Uterus (tissue), 4 donors: ENCODE measurements at places on chromosomes 4 and X. TPM values are rescaled to one million over a fixed set of nuclear protein-coding genes. Genes with fewer than 3 reads are reported as not detected.

The GPM6B gene
- 44.1 TPM for total RNA-seq

GRCh38 chr4:95059663-95060062 lies 301.9 kb downstream of the BMPR1B start:
- DNase-seq = no peak

GRCh38 chr4:108544481-108544880 lies 75.9 kb upstream of the RPL34 start:
- DNase-seq = no peak

DNA sequence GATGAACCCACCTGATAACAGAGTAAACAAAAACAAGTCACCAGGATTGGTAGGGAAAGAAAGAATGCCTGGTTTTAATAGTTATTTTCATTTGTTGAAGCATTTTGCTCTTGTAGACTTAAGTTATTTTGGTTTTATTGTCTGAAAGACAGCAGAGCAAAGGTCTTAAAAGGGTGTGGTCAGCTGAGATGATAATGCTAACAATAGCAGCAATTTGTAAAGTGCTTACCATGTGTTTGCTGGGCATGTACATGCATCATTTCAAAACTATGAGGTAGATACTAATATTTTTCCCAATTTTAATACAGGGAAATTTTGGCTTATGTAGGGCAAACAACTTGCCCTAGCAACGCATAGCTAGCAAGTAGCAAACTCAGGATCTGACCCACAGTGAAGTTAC lies 46.8 kb upstream of the SLC10A4 start:
- DNase-seq = no peak

The ENPEP gene
- total RNA-seq = 6.2 TPM

DNA sequence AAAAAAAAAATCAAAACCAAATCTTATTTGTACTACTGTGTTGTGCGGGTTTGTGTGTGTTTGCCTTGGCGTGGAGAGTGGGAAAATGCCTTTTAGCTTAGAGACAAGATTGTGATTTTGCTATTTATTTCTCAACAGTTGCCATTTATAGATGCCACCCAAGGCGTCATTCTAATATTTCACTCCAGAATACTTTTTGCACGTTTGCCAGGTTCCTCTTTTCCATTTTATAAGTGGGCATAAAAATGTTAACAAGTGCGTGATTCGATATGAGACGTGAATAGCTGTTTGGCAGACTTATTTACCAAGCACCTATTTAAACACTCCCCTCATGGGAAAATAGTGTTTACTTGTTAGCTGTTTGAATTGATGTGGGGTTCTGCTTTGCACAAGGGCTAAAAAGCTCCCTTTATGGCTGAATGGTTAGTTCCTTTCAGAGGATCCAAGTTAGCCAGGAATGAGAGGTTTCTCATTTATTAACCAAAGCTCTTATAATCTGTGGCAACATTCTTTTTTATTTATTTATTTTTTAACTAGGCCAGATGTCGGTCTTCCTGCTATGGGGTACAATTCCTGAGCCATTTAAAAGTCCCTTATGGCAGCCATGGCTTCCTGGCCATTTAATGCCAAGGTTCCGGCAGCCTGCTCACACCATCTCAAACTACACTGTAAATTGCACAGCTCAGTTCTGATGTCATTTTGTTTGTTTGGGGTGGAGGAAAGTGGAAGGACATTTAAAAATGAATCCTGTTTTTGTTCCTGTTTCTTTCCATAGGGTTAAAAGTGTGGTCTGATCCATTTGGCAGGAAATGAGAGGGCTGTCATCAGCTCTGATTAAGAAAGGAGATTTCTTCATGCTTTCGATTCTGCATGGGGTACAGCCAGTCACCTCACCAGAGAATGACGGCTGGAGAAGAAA lies 14.6 kb downstream of the SMIM20 start:
- no peak for DNase-seq

The H2BW2 gene
- not detected for total RNA-seq

DNA sequence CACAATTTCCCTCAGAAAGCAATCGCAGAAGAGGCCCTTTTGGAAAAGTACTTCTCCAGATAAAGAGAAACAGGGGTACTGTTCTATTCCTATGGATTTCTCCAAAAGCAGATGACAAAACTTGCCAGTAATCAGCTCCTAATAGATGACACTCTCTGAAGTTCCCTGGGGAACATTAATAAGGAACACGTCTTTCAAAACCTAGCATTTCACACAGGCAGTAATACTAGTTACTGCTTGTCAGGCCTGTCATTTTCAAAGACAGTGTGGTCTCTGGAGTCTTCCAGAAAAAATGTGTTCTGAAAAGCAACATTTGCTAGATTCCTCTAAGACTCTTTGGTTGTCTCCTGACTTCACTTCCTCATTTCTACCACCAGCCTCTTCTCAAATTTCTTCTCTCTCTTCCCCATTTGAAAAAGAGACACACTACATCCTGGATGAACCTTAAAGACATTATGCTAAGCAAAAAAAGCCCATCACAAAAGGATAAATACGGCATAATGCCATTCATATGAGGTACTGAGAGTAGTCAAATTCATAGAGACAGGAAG lies 47.3 kb downstream of the CHRDL1 start:
- DNase-seq = no peak

DNA sequence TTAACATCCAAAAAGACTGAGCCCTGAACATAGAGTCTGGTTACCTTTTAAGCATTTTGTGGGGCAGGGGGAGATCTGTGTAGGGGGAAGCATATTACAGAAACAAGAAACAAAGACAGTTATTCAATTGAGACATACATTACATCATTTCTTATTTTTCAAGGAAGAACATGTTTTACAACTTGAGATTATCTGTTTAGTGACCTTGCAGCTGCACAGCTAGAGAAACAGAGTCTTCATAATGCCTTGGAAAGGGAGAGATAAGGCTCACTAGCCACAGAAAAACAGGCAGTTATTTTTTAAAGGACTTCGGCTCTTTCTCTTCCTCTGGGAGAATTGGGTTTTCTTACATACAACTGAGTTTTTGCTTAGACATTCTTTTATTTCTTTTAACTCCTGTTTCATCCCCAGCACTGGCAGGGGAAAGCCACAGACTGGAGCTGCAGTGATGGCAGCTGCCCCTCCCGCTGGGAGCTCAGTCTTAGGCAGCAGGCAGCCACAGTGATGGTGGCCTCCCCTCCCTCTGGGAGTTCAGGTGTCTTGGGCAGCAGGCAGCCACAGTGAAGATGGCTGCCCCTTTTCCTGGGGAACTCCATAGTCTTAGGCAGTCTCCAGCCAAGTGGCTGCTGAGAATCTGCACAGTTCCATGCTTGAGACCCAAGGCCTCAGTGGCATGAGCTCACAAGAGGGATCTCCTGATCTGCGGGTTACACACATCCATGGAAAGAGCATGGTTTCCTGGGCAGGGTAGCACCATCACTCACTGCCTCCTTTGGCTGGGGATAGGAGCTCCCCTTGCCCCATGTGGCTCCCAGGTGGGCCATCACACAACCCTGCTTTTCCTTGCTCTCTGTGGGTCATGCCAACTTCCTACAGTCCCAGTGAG lies 19.4 kb upstream of the TMPRSS11F start:
- no peak for DNase-seq

GRCh38 chrX:133364865-133365264 lies 50.4 kb downstream of the GPC4 start:
- DNase-seq = no peak

GRCh38 chrX:30610026-30610425 lies 32.5 kb upstream of the TASL start:
- DNase-seq = no peak

- no peak for DNase-seq
These were observed 70.5 kb downstream of the GRIA2 start for GRCh38 chr4:157291071-157291470.

The CFAP47 gene
- total RNA-seq = under 0.01 TPM

- DNase-seq = no peak
These were observed 215.8 kb upstream of the SMIM31 start for GRCh38 chr4:164538097-164538496.

GRCh38 chr4:182923366-182923765 lies 6.2 kb upstream of the DCTD start:
- DNase-seq = no peak

The CENPVL3 gene
- total RNA-seq = not detected

- no peak for DNase-seq
These were observed 299.5 kb upstream of the CLNK start for GRCh38 chr4:10983885-10984640.

The PRKG2 gene
- total RNA-seq = not detected

The TEX13C gene
- total RNA-seq = not detected

- no peak for DNase-seq
These were observed 110.9 kb downstream of the AREG start for GRCh38 chr4:74555843-74556242.

The SNCA gene
- total RNA-seq = 37.6 TPM

- no peak for DNase-seq
These were observed 102.0 kb downstream of the CBR4 start for GRCh38 chr4:168908093-168908492.

GRCh38 chr4:2534904-2535375 lies 1.5 kb upstream of the FAM193A start:
- DNase-seq = no peak

- no peak for DNase-seq
These were observed 24.9 kb downstream of the SH3BP2 start for GRCh38 chr4:2817701-2818350.

DNA sequence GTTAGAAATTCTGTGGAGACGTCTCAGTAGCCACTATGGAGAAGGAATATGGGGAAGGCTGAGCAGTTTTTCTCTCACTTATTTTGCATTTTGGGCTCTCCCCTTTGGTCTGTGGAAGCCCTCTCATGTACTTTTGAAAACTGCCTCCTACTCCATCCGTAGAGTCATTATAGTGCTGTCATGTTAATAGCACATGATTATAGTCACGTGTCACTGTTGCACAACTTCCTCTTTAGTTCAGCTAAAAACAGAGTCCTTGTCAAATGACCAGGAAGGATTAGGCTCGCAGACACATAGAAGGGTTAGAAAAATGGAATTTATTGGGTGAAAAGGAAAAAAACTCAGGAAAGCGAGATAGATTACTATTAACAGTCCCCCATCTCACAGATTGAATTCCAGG lies 258.2 kb upstream of the CXorf51A start:
- no peak for DNase-seq

DNA sequence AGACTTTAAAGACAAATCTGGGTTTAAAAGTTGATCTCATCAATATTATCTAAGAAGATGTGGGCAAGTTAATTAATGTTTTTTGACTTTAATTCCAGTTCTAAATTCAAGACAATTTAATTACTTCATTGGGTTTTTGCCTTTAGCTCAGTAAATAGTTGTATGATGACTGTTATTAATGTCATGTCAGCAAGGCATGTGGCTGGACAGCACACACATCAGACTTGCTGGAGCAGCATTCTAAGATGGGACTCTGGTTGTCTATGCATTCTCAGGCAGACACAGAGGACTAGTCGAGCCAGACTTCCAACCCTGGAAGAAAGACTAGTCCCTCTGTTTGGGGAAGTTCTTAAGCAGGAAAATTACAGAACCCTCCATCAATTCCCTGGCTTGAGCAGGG lies 180.7 kb upstream of the GK2 start:
- no peak for DNase-seq

DNA sequence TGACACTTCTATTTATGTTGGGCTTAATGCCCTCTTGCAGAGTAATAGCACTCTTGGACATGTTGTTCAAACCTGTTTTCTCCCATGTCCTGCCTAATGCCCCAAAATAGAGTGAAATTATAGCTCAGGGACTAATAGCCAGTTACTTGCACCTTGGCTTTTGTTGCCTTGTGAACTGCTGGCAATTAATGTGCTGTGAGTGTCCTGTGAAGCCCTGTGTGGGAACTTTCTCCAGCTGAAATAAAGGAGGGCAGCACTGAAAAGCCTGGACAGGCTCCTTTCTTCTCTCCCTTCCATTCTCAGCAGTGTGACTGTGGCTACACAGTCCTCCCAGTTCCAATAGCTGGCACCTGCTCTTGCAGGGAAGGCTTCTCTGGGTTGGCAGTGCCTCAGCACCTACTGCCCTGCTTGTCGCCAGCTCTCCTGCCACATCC lies 72.4 kb downstream of the DCLK2 start:
- no peak for DNase-seq

- DNase-seq = no peak
These were observed 8.8 kb upstream of the TBC1D25 start for GRCh38 chrX:48530736-48531135.

- DNase-seq = no peak
These were observed 26.7 kb upstream of the BMP2K start for GRCh38 chr4:78749258-78749971.

The RHOXF2B gene
- total RNA-seq = not detected

DNA sequence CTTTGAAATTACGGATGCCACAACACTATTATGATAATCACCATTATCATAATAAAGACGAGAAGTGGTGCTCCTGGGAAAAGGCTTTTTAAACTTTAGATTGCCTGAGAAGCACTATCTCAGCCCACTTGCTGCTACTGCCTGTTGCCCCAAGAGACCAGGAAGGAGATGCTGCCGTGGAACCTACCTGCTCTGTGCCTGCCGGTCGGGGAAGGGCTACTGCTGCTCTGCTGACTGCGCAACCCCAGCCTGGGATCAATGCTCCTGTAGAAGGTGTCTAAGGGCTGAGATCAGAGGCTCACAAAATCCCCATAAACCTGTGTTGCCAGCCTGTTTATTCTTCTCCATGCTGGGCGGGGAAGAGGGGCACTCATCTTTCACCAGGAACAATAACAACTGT lies 145.3 kb upstream of the VCX3B start:
- DNase-seq = no peak

DNA sequence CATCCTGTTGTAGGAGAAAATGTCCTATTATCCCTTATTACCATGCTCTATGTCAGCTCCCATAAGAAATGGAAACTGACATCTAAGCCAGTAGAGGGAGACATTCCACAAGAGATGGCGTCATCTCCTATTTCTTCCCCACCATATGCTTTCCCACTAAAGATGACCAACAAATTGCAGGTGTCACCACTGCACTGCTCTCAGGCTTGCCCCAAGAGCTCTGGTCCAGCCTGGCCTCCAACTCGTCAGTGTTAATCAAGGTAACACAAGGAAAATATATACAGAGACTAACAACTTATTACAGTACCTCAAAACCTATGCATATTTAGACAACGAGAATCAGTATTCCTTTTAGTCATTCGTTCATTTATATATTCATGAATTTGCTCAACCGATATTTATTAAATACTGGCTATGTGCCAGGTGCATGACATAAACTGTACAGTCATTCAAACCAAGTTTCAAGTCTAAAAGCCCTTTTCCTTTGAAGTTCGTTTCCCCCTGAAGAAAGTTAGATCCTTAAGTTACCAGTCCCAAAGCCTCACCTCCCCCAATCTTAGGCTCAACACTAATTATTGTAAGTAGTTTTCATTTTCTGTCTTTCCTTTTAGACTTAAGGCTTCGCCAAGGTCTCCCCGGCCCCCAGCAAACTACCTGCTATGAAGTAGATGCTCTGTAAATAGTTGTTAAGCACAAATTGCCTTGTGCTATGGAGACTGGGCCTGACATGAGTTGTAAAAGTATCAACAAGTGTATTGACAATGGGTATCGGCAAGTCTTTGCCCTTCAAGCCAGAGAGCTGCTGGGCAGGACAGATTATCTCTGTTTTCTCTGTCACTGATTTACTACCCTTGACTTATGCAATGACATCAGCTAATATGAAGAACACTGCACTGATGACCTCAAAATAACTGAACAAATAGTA lies 3.1 kb upstream of the FGB start:
- DNase-seq = no peak

- no peak for DNase-seq
These were observed 159.1 kb upstream of the HS3ST1 start for GRCh38 chr4:11587797-11588196.

- DNase-seq = no peak
These were observed 354.9 kb upstream of the HS3ST1 start for GRCh38 chr4:11783588-11783987.

The PLAC1 gene
- total RNA-seq = not detected

- DNase-seq = peak; percentile 63
These were observed 704 bp downstream of the FAM114A1 start for GRCh38 chr4:38868059-38868960.
